Right cardiac atrium (tissue), 5 donors: ENCODE measurements at places on chromosomes 6 and 20.

DNA sequence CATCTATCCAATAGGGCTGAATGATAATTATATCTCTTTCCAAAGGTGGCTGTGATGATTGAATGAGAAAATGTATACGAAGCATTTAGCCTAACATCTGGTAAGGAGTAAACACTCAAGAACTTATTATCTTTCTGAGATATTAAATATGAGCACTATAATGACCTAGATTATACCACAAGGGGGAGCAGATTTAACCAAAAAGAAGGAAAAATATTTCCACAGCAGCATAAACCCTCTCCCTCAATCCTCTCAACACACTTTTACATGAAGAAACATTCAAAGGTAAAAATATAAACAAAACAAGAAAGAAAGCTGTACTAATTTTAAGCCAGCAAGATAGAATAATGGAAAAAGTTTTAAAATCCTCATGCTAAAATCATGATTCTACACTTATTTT lies 68.4 kb downstream of the SHPRH start:
- no peak for DNase-seq

DNA sequence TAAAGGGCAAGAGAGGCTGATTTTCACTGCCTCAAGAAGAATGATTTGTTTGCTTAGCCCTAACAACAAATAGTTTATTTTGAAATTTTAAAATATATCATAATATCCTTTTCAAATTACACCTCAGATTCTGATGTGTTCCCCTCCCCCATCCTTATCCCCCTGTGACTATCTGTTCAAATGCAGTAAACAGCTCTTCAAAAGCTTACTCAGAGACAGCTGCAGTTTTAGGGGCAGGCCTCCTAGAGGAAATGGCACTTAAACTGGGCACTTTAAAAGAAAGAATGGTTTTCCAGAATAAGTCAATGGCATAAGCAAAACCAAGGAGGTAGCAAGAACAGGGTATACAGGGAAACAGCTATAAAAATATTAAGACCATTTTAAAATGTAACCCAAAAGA lies 118.6 kb upstream of the UST start:
- DNase-seq = no peak

GRCh38 chr6:138537106-138537505 lies 37.8 kb upstream of the NHSL1 start:
- no peak for DNase-seq

- peak; percentile 44 for DNase-seq
Observed at GRCh38 chr6:37566111-37566949, 66.6 kb upstream of the CCDC167 start.

DNA sequence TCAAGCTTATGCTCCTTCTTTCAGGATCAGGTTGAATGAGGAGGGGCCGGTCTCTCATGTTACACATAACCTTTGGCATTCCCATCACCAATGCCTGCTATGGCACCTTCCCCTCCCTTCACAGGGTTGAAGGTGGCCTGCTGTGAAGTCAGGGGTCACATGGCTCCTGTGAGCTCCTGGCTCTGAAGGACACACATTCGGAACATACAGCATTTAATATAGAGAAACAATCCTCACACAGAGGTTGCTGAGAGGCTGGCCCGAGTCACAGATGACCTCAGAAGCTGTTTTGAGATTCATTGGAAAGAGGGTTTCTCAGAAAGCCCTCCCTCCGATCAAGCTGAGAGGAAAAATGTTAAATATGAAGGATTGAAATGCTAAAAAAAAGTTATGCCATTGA lies 82.1 kb downstream of the PSMG4 start:
- DNase-seq = no peak

DNA sequence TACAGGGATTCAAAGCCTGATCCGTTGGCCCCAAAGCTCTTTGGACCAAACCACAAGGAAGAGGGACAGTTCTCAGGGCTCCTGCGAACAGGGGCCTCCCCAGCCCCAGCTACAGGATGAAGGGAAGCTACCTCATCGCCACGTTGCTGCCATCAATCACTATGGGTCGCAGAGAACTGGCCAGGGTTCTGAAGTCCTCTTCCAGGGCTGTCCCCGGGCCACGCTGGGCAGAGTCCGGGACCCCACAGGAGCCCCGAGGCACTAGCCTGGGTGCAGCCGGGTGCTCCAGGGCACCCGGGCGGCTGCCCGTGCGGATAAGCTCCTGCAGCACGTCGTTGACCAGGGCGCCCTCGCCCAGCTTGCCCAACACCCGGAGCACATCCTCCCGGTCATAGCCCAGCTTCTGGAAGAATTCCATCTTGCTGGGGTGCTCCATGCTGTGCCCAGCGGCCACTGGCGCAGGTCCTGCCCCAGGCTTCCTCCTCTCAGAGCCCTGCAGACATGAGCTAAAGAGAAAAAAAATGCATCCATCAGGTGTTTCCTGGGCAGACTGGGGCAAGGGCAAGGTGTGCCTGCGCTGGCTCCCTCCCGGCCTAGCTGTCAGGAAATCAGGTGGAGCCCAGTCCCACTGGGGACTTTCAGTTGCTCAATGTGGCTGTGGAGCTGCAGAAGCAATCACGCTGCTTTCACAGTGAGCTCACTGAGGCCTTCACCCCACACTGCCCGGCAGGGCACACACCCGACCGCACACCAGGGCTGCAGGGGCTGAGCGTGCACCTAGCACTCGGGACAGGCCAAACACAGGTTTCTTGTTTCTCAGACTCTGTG lies 10.5 kb downstream of the ZC3H12D start:
- DNase-seq = no peak

DNA sequence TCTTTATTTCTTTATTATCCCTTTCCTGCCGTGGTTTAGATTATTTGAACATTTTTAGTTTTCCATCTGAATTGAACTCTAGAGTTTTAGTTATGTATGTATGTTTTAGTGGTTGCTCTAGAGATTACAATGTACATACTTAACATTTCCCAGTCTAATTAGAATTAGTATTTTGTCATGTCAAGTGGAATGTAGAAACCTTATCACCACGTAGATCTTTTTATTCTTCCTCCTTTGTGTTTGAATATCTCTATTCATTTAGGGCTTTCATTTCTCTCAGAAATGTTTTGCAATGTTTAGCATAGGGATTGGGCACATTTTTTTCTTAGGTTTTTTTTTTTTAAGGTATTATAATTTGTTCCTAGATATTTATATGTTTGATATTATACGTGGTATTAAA lies 73.1 kb upstream of the EZR start:
- no peak for DNase-seq

GRCh38 chr6:132063204-132063603 lies 112.0 kb upstream of the CCN2 start:
- DNase-seq = no peak

GRCh38 chr6:90472716-90473115 lies 114.2 kb downstream of the MAP3K7 start:
- no peak for DNase-seq
